Urinary bladder (tissue), 4 donors: ENCODE measurements at places on chromosomes 2 and 18. TPM values are rescaled to one million over a fixed set of nuclear protein-coding genes. Genes with fewer than 3 reads are reported as not detected.

Gene ARHGAP15
- 107 TPM for total RNA-seq

- no peak for DNase-seq
Observed at GRCh38 chr2:40499437-40499836, 47.5 kb upstream of the SLC8A1 start.

- no peak for DNase-seq
Observed at GRCh38 chr2:165064743-165065142, 109.4 kb upstream of the SLC38A11 start.

DNA sequence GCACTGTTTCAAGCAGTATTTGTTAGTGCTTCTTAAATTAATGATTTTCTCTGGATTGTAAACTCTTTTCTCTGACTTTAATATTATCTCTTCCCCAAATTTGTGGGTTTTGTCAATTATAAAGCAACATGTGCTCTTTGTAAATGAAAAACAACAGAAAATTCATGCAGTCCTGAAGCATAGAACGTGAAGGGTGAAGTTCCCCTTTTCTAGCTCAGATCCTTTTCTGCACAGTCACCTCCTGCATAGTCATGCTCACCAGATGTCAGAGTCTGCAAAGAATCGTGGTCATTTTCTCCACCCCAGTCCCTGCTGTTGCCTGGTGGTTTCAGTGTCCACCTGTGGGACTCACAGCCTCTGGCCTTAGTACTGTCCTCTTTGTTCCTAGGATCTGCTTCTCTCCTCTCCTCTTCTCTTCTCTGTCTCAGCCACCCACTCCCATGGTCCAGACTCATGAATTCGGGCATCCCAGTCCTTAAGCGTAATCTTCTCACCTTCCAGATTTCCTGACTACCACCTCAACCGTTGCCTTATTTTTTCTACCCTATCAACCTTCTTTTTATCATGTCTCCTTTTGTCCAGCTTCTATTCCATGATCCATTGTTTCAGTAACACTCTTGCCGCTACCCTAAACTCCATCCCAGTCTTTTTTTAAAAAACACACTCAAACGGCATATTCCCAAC is 229.1 kb downstream of the RTP5 start:
- no peak for DNase-seq

DNA sequence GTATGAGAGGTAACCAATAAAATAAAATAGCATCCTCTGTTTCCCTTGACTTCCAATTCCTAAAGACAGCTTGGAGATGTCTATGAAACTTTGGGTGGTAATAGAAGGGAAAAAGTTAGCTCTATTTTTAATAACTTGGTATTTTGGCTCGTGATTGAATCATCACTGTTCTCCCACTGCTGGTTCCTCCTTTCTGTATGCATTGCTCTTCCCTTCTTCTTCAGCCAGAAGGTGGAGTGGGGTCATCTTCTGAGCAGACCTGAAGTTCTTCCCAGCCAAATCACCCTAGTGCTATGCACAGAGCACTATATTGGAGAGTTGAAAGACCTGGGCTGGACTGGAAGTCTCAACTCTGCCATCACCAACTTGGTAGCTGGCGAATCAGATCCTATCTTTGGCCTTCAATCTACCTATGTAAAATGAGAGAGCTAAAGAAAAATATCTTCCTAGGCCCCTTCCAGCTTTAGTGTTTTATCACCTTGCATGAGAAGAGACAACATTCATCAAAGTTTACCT is 54.1 kb downstream of the CPO start:
- no peak for DNase-seq

DNA sequence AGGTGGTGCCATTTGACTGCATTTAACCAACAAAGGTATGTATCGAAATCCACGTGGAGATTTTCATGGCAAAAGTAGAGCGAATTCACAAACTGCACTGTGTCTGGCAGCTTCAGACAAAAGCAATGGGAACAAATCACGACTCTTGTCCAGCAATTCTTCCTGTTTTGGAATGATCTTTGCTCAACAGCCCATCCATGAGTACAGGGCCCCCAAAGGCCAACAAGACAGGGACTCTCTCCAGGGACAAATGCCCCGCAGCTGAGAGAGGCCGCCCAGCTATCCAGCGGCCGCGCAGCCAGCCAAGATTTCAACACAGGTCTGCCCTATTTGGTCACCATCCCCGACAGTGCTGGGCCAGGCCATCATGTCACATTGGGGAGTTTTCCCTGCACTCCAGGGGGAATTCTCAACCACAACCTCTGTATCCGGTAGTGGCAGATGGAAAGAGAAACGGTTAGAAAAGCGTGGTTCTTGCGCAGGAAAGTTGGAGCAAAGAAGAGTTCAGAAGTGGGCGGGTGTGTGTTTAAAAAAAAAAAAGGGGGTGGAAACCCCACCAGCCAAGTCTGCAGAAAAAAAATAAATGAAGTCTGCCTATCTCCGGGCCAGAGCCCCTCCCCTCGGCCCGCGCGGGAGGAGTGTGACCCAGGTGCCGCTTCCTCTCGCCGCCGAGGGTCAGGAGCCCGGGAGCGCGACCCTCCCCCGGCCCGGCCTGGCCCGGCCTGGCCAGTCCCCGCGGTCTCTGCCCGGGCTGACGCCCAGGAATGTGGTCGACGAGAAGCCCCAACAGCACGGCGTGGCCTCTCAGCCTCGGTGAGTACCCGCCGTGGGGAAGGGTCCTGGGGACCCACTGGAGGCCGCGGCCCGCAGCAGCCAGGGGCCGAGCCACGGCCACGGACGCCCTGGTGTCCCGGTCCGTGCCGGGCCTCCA is at the start of gene GYPC:
Gene GYPC (plus strand): TSS at position 659 of the 931 bp plus-strand sequence. CDS start 106 bp downstream, at position 765.
- DNase-seq, result no peak

DNA sequence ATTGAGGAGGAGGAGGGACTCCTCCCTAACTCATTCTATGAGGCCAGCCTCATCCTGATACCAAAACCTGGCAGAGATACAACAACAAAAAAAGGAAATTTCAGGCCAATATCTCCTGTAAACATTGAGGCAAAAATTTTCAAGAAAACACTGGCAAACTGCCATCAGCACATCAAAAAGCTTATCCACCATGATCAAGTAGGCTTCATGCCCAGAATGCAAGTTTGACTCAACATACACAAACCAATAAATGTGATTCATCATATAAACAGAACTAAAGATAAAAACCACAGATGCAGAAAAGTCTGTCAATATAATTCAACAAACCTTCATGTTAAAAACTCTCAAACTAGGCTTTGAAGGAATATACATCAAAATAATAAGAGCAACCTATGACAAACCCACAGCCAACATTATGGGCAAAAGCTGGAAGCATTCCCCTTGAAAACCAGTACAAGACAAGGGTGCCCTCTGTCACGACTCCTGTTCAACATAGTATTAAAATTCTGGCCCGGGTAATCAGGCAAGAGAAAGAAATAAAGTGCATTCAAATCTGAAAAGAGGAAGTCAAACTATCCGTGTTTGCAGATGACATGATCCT is 1014.3 kb downstream of the CBLN2 start:
- DNase-seq, result no peak

DNA sequence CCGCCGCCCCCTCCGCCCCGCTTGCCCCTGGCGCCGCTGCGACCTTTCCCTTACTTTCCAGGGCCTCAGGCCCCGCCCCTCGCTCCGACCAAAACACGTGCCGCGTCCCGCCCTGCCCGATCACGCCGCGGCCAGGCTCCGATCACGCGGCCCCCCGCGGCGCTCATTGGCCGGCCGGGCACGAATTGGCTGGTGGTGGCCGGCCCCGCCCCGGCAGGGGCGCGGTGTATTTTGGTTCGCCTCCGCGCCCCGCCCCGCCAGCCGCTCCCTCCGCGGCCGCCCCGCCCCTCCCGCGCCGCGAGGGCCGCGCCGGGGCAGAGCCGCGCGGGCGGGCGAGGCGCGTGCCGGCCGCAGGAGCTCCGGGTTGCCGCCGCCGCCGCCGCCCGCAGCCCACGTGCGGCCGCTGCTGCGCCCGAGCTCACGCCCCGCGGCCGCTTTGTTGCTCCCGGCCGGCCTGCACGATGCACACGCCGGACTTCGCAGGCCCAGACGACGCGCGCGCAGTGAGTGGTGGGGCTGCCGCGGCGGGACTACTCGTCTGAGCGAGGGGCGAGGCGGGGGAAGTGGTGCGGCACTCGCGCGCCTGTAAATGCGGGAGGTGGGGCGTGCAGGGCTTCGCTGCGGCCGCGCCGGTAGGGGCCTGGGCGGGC is at the start of gene KLF11:
Gene KLF11 (plus strand): TSS at position 295 of the 650 bp plus-strand sequence. CDS start 167 bp downstream, at position 462.
- DNase-seq, result no peak

- no peak for DNase-seq
Observed at GRCh38 chr18:25662272-25662671, 310.3 kb upstream of the ZNF521 start.

- no peak for DNase-seq
Observed at GRCh38 chr2:5975401-5975800, 283.2 kb downstream of the SOX11 start.

- no peak for DNase-seq
Observed at GRCh38 chr2:234426616-234427015, 70.3 kb downstream of the ARL4C start.

GRCh38 chr2:241759067-241759807 is 17.4 kb upstream of the GAL3ST2 start:
- no peak for DNase-seq

DNA sequence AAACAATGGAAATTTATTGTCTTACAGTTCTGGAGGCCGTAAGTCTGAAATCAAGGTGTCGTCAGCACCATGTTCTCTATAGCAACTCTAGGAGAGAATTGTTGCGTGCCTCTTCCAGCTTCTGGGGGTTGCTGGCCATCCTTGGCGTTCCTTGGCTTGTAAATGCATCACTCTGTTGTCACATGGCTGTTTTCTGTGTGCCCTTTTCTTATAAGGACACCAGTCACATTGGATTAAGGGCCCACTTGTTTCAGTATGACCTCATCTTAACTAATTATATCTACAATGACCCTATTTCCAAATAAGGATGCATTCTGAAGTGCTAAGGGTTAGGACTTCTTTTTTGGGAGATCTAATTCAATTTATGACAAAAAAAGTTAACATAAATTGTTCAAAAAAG is 1.4 kb upstream of the PLEK start:
- no peak for DNase-seq

GRCh38 chr2:58378152-58378551 is 137.0 kb upstream of the FANCL start:
- no peak for DNase-seq

GRCh38 chr2:225512876-225513540 is 113.5 kb downstream of the NYAP2 start:
- DNase-seq, result no peak

- DNase-seq, result no peak
Observed at GRCh38 chr2:26076001-26076587, 42.2 kb downstream of the RAB10 start.
